Hematopoietic multipotent progenitor cell treated with erythropoietin and hydrocortisone succinate and interleukin-3 and kit ligand, for 8 days (in vitro differentiated cells): ENCODE measurements at places on chromosomes 5 and 9.

DNA sequence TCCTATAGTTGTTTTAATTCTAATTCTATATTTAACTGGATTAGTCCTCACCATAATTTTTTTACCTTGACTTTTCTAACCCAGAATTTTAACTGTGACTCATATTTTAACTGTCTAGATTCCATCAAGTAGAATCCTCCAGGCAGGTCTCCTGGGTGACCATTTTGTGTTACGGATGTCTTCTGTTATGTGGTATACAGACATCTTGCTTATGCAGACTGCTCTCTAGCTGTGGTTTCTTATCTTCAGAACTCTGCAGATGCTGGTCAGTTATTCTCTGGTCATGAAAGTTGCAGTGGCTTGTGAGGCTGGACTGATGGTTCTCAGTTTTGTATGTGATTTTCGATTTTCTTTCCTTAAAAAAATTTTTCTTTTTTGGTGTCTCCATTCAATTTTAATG, 139.4 kb downstream of the ATG10 start:
- DNase-seq, result peak; percentile 80

DNA sequence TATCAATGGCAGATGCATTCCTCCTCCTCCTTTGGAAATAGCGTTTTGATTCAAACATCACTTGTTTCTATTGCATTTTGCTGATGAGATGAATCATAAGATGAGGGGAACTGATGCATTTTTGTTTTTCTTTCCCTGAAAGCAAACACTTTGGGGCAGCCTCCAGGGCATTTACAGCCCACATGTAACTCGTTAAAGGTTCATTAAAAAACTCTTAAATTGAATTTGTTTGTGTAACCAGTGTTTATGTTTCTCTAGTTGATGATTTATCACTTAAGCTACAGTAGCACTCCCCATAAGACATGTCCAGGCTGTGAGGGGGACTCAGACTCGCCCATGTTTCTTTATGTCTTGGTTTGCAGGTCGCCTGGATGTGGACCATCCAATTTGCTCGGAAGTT, 246.1 kb upstream of the ANKH start:
- no peak for DNase-seq

GRCh38 chr5:161546095-161546469, 443 bp downstream of the GABRB2 start:
- DNase-seq, result no peak

GRCh38 chr5:147750065-147750464, 32.5 kb downstream of the JAKMIP2 start:
- no peak for DNase-seq

GRCh38 chr5:154758493-154758892, 3.3 kb downstream of the LARP1 start:
- no peak for DNase-seq

DNA sequence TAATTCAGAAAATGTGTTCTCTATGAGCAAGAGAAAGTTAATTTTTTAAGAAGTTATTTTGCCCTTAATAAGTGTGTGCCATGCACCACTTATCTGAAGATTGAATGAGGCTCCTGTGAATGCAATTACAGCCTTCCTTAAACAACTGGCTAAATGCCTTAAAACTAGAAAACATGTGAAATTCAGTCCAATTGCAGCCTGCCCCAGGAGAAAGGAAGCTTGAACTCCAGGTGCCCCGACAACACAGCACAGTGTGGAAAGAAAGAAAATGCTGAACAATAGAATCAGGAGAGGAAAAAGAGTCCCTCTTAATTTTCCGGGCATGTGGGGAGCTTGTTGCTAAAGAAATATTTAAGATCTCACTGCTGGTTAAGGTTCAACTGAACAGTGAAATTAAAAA, 8.8 kb downstream of the LHFPL2 start:
- DNase-seq, result no peak

DNA sequence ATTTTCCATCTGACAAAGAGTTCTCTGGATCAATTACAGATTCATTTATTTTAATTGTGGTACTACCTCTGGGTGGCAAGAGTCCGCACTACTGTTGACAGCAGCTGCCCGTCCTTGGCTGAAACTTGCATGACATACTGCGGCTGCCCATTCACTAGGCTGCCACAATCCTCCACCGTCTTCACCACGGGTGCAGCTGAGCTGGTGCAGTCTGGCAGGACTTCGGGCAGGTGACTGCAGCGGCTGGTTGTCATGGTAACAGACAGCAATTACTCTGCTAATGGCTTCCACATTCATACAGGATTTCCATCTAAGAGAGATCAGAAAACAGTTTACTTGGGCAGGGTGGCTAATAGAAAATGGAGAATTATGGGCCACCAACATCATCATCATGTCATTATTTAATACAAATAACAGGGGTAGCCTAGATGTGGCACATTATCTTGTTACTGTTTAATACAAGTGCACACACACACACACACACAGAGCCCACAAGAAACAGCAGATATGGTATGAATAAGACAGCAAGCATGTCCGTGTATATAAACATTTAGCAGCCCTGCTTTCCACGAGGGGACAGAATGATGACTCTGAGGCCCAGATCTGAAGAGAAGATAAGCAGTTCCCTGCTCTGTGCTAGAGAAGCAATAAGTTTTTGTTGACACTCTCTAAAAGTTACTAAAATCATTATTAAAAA, 112.3 kb downstream of the MARCHF3 start:
- DNase-seq, result peak; percentile 21

DNA sequence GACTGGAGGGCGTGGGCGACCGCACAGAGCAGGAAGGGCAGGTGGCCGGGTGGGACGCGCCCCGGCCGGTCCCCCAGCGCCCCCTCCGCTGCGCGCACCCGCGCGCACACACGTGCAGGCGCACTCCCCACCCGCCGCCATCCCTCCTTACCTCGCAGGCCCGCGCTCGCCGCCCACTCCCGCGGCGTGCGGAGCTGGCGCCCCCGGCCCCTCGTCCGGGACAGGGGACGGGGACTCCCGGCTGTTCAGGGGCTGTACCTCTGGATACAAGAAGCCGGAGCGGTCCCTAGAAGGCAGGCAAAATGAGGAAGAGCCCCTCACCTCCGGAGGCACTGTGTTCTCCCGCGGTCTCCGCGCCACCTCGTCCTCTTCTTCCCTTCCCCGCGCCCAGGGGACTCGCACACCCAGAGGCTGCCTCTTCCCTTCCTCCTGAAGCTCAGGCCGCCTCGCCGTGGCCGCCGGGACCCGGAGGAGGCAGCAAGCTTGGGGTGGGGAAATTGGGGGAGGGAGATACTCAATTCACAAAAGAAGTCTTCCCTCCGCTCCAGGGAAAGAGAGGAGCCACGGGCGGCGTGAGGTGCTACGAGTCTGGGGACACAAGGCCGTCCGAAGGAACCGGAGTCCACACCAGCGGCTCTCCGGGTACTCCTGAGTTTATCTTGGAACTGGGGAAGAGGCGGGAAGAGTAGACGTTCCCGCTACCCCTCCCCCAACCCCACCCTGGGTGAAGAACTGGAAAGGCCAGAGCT, 1.4 kb upstream of the GABRB2 start:
- DNase-seq, result no peak

- no peak for DNase-seq
These were observed 328.9 kb downstream of the NR2F1-AS1 start for GRCh38 chr5:93252165-93252564.

DNA sequence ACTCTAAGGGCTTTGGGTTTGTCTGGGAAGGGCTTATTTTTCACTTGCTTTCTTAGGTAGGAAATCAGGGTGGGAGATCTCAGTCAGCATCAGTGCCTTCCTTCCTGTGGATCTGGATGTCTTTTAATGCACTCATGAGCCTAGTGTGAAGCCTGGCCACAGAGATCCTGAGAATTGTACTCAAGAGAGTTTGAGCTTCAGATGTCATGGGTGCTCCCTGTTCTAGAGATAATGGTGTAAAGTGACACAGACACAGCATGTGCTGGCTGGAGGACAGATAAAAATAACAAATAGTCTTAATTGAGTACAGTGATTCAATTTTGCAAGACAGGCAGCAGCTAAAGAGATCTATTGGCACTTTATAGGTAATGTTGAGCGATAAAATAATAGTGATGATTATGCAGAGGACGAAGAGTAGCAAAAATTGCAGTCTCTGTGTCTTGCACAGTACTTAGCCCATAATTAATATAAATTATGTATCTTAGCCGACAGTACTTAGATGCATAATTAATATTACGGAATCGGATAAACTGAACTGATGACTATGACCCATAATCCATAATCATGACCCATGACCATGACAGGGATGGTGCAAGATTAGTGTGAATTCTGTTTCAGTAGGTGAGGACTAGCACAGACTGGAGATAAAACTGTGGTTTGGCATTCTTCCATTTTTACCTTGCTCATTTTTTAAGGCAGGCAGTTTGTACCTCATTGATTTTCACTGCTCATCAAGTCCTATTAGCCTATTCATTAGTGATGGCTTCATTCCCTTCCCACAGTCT, 408.7 kb upstream of the PIK3R1 start:
- peak; percentile 22 for DNase-seq

- no peak for DNase-seq
These were observed 28.4 kb upstream of the HK3 start for GRCh38 chr5:176927562-176927961.
